Fibroblast of the aortic adventitia (primary cell): ENCODE measurements at places on chromosomes 3 and 15.

DNA sequence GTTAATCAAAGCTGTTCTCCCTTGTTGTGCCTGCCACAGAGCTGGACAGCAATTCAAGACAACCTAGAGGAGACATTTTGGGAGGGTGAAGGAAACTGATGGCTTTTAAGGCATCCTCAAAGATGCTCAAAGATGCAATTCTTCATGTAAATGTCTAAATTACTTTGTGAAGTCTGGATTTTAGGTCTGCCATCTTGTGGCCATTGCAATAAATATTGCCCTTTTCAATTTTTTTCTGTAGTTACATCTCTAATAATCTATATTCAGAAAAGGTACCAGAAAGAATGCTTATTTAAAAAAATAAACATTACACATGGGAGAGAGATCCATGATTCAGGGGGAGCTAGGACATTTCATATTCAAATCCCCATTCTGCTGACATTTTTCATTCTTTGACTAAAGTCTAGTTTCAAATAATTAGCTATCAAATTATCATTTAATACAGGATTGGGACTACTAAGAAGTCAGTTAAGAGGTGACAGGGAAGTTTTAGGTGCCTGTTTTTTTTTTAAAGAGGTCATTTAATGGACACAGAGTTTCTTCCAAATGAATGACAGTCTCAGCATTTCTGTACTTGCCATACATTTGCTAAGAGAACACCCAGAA, 259.8 kb upstream of the WNT5A start:
- DNase-seq, result peak; percentile 57

DNA sequence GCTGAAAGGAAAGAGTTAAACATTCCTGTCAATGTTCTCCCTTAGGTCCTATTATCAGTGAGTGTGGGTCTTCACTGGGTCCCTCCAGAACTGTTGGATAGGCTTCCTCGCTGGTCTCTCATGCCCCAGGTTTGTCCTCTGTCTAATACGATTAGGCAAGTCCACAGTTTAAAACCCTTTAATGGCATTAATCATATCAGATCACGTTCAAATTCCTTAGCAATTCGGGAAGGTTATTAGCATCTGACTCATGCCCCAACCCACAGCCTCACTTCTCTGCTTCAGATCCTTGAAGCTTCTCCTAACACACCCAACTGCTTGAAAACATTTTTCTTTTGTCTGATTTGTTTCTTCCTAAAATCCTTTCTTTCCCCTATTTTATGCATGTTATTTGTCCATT, 224.3 kb upstream of the ATP10A start:
- DNase-seq, result peak; percentile 15

DNA sequence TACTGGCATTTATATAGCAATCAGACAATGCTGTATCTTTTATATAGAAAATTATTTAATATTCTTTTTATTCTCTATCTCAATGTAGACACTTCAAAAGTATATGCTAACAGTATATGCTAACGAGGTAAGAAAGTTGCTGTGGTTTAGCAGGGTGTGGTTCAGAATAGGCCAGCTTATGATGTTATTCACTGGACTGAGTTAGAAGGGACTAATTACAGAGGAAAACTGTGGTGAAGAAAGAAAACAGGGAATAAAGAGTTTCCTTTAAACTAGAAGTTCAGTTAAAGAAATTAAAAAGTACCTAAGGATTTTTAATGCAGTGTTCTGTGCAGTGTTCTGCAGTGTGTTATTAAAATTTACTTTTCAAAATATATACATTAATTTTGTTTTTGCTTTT, 59.4 kb downstream of the MYO9A start:
- DNase-seq, result peak; percentile 26

GRCh38 chr15:67776600-67776999, 48.7 kb upstream of the SKOR1 start:
- no peak for DNase-seq

- peak; percentile 52 for DNase-seq
Measured at GRCh38 chr3:65978116-65978515, 60.6 kb downstream of the MAGI1 start.

DNA sequence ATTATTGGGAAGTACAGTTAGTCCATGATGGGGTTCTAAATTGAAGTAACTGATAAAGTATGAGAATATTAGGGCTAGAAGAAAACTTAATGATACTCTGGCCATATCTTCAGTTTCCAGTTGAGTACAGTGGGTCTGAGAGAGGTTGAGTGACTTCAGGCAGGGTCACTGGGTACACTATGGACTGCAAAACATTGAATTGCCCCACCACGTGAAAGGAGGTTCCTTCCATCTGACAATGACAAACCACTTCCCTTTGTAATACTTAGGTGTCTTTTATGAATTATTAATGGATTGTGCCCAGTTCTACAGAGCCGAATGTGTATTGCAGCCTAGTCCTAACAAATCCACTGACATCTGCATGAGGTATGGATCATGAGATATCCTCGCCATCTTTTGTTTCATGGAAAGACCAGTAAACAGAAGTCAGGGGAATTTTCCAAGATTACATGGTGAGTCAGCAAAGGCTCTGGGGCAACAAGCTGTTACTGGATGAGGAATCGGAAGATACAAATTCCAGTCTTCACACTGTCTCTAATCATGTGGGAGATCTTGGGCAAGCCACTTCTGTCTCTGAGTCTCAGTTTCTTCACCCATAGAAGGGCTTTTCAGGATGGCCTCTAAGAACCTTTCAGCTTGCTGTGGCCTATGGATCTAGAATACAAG, 66.5 kb upstream of the BCL6 start:
- DNase-seq, result peak; percentile 83

- no peak for DNase-seq
Measured at GRCh38 chr3:59442046-59442445, 392.2 kb upstream of the CFAP20DC start.

- DNase-seq, result no peak
Measured at GRCh38 chr3:36992806-36993325, at the start of gene EPM2AIP1. TSS of gene EPM2AIP1 (minus strand) at chr3:36993131. CDS start at chr3:36993077, 54 bp downstream.

GRCh38 chr15:50685976-50686468, 575 bp downstream of the TRPM7 start:
- peak; percentile 56 for DNase-seq

DNA sequence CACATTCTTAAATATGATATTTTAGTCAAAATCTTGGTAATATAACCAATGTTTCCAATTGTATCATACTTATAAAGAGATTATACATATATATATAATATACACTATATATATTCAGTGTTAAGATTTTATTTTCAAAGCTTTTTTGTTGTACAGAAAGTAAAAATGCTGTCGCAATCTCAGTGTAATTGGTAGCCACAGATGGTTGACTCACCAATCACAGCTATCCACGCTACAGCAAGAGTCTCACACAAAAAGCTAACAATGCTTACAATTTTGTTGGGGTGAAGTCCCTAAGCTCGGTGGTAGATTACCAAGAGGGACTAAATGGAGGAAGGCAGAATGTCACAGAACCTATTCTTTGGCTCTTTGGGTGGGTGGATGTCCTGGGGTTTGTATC, 16.9 kb upstream of the CFAP161 start:
- DNase-seq, result peak; percentile 55

DNA sequence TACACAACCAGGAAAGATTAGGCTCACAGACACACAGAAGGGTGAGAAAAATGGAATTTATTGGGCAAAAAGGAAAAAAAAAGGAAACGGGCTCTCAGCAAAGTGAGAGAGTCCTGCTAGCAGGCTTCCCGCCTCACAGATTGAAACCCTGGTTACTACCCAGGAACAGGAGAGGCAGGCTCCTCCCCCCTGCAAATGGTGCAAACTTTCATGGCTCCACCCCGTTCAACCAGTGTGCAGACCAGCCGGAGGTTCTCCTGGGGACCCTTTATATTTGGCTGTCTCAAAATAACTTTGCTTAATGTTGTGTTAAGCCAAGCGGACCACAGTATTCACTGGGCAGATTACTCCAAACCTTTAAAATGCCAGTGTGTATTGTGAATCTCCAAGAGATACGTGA, 40.3 kb downstream of the IL1RAP start:
- no peak for DNase-seq

- DNase-seq, result no peak
Measured at GRCh38 chr15:35271371-35272043, 186.4 kb upstream of the NANOGP8 start.

- no peak for DNase-seq
Measured at GRCh38 chr3:1963896-1964295, 134.8 kb upstream of the CNTN4 start.

- DNase-seq, result peak; percentile 44
Measured at GRCh38 chr15:50940506-50940905, 32.0 kb downstream of the AP4E1 start.

- DNase-seq, result no peak
Measured at GRCh38 chr3:159157275-159157674, 355.4 kb downstream of the MFSD1 start.

GRCh38 chr3:132730891-132731580, 8.8 kb upstream of the NPHP3 start:
- peak; percentile 71 for DNase-seq
